ENCODE measurements at places on chromosomes 4 and X.

GRCh38 chrX:148794350-148794749, 293.9 kb downstream of the AFF2 start:
- no peak for DNase-seq

DNA sequence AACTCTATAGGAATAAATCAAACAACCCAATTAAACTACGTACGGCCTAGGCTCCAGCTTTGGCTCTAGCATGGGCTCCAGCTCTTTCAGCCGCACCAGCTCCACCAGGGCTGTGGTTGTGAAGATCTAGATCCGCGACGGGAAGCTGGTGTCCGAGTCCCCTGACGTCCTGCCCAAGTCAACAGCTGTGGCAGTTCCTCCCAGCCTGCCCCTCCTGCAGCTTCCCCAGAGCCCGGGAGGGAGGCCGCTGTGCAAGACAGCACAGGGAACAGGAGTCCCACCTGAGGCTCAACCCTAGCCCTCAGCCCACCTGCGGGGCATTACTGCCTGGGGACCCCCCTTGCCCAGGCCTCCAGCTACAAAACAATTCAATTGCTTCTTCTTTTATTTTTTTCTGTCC, 2680.3 kb downstream of the PCDH7 start:
- no peak for DNase-seq

GRCh38 chr4:184252136-184253071, 34.7 kb upstream of the ENPP6 start:
- DNase-seq, result no peak

GRCh38 chr4:110544594-110544993, 68.6 kb downstream of the ENPEP start:
- no peak for DNase-seq

DNA sequence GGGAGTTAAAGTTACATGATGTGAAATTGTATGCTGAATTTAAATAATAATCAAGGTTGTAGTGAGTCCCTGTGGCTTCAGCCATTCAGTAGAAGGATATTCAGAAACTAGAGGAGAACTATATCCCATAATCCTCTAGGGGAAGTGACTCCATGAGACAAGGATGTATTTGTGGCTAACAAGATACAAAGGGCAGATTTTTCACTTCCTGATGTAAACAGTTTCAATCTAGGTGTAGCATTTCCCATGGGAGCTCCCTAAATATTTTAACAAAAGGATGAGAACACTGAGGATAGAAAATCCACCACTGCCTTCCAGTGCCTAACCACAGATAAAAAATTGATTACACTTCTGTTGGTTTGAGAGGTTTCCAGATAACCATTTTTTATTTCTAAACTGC, 435.4 kb upstream of the TENM3 start:
- DNase-seq, result no peak

DNA sequence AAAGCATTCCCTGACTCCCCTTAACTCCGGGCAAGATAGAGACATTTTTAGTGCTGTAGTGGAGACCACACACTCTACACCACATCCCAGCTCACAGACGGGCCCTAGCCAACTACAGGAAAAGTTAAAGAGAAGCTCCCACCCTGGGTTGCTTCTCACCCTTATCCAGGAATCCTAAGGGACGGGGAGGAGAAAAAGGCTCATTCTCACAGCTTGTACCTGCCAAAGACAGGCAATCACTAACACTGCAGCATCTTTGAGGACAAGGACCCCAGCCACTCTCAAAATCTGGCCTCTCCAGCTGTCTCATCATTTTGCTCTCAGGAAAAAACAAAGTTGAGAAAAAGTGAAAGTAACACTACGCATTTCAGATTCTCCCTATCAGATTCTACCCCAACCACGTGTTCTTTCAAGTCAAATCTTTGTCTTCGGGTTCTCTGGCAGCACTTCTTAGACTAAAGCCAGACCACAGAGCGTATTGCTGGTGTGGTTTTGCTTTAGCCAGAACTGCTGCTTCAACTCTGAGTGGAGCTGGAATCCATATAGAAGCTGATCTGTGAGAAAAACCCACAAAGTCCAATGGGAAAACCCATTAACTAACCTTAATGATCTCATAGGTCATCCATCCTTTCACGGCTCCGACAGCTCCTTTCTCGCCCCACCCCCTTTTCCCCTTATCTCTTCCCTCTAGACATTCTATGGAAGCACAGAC, 605.9 kb upstream of the DIPK2B start:
- DNase-seq, result no peak

DNA sequence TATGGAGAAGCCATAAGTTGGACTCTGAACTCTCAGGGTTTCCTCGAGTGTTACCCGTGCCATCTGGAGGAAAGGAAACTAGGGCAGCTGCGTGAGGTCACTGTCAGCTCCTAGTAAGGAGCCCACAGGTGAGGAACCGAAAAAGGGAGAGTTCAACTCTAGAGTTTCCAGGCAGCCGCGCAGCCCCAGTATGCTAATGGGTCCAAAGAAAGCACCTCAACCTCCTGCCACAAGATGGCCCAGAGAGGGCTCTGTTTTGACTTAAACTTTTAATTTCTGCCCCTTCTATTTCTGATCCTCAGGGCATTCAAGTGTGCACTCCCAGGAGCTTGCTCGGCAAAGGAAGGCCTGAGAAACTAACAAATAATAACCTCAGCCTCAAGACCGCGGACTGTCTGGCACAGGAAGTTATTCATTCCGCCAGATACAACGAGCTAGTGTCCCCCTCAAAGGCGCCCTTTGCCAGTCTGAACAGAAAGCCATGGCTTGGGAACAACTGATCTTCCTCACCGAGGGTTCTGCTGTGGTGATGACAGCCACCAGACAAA, 13.9 kb downstream of the SCARB2 start:
- DNase-seq, result no peak

GRCh38 chr4:2579910-2580309, 43.5 kb downstream of the FAM193A start:
- no peak for DNase-seq

DNA sequence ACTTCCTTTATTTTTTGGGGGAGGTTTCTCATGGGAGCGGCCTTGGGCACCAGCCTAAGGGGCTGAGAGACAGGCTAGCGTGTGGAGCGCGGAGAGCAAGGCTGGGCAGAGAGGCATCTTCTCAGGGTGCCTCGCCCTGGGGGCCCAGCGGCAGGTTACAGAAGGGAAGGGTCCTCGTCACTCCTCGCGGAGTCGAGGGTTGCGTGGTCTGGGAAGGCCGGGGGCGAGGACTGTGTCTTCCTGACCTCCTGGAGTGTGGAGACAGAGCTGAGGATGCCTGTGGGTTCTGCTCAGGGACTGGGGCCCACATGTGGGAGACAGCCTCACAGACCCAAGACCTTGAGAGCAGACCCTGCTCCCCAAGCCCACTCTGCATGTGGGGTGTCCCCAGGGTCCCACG, 79.6 kb upstream of the LRPAP1 start:
- DNase-seq, result no peak

DNA sequence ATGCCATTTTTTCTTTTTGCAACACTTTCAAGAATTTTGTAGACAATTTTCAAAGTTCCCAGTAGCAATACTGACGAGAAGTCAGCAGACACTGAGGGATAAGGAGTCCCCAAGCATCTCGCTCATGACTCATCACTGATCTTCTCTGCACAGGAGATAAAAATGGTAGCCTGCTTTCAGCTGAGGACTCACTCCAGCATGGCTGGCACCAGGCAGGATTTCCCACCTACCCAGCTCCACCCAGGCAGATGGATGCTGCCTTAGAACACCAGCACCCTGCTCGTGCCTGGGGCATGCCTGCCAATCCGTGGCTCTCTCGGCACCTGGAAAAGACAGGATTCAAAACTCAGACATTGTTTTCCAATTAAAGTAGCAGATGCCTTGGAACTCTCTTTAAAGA, 24.9 kb downstream of the JAKMIP1 start:
- DNase-seq, result no peak

All from brain pericyte (primary cell).